Neuronal stem cell (in vitro differentiated cells): ENCODE measurements at places on chromosomes 4 and X.

- no peak for DNase-seq
Measured at GRCh38 chrX:113473418-113473817, 632.8 kb upstream of the AMOT start.

DNA sequence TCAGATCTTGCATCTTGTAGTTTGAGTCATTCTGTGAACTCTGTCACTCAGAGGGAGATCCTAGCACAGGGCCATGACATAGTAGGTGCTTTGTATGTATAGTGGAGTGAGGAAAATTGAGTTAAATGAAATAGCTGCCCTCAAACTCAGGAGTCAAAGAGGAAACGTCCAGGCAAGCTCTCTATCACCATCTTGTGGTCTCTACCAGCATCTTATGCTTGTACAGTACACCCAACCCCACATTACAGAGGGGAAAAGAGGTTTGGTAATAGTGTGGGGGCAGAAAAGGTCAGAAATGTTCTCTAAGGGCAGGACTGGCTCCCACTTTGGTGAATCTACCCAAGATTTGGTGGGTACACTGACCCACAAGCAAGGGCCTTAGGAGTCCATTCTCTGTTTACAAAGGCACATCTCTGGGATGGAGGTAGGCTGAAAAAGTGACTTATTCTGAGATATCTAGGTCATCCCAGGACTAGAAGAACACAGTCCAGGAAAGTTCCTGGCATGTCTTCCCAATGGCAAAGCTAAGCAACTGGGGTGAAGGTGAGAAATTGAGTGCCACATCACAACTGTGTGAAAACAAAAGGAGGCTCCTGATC lies 131.8 kb downstream of the OR13H1 start:
- DNase-seq: peak; percentile 3

GRCh38 chr4:13963601-13964000 lies 336.1 kb upstream of the BOD1L1 start:
- DNase-seq: no peak

GRCh38 chrX:10508891-10509290 lies 111.5 kb downstream of the MID1 start:
- no peak for DNase-seq

- DNase-seq: no peak
Measured at GRCh38 chr4:125461676-125462363, 147.1 kb downstream of the FAT4 start.

GRCh38 chr4:10240691-10241090 lies 124.1 kb upstream of the WDR1 start:
- DNase-seq: no peak

GRCh38 chr4:4980621-4981230 lies 38.5 kb downstream of the CYTL1 start:
- no peak for DNase-seq

DNA sequence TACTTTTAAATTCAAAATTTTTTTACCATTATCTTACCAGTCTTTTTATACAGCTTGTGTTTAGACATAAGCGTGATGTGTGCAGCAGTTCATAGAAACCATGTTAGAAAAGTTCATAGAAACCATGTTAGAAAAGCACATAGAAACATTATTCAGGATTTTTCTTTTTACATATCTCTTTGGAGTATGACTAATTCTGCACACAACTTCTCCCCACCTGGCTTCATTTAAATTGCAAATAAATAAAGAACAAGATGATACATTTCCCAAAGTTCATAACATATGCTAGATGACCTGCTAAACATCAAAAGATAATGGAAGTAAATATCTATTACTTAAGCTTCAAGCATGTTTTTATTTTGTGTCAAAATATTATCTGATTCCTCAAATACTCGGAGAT lies 201.9 kb downstream of the BANK1 start:
- DNase-seq: no peak

DNA sequence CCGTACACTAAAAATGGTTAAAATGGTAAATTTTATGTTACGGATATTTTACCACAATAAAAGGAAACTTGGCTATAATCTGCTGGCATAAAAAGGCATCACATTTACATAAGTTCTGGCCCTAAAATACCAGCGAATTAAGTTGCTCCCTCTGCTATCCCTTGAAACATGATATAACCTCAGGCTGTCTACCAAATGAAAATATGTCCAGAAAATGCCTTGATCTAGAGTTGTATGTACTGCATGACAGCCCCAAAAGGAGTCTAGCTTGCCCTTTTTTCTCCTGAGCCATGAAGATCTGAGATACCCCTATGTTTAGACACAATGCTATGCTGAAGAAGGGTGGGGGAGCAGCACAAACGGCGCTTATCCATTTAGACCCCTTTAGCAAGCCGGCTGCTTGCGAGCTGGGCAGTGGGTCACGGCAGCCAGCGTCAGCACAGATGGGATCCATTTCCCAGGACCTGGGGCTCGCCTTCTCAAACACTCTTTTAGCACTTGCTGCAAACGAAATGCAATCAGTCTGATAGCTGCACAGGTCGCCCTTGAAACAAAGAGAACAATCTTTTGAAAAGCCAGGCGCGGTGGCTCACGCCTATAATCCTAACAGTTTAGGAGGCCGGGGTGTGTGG lies 77.0 kb downstream of the AFAP1 start:
- peak; percentile 14 for DNase-seq

DNA sequence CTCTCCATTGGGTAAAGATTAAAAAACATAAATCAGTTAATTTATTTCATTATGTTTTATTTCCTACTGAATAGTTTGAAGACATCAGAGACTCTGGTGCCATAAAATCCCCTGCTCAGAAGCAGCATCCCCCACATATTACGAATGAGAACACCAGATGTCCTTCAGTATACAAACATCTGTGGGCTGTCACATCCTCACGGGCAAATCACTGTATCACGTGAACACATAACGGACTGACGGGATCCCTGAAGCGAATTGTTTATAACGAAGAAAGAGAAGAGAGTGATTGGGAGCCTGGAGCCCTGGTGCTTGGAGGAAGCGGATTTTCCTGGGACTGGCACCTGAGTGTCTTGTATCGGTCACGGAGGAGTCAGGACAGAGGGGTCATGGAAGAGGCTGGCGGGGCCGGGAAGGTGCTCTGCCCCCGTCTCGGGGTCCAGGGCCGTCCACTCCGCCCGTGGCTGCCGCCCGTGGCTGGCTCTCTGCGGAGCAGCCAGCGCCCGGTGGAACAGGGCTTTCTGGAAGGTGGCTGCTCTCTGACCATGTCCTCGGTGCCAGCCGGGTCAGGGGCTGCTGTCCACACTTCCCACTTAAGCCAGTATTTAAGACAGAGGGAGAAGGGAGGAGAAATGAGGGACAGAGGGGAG lies 452.7 kb upstream of the FAT1 start:
- no peak for DNase-seq

GRCh38 chr4:90112715-90113114 lies 14.5 kb upstream of the CCSER1 start:
- DNase-seq: no peak

DNA sequence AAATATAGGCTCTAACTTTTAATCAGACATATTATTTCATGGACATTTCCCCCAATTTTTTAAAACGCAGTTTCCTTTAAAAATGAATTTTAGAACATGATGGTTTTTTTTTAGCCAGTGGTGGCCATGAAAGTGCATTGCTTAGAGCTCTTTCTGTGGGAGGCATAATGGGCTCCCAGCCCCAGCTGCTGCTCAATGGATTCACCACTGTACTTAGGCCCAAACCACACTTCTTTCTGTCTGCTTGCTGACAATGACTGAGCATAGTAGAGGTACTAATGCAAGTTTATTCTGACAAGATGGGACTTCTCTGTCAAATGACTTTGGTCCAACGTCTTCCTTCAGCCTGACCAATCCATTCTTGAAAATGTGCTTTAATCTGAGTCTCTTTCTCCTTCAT lies 400.2 kb upstream of the GRIA3 start:
- DNase-seq: no peak

DNA sequence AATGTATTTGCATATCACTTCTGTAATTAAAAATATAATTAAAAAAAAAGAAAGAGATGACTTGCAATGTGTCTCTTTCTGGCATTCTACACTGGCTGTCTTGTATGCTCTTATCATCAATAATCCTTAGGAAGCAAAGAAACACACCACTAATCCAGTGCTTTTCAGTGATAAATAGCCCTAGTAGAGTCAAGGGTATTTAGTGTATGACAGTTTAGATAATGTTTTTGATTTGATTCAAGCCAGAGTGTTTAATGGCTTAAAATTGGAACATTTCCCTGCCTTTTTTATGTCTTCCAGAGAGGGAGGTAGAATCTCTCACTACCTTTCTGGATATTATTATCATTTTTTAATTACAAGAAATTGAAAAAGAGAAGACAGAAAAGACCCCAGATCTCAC lies 48.6 kb upstream of the CXCL8 start:
- DNase-seq: no peak

GRCh38 chr4:100086766-100087431 lies 103.4 kb downstream of the DDIT4L start:
- DNase-seq: no peak

DNA sequence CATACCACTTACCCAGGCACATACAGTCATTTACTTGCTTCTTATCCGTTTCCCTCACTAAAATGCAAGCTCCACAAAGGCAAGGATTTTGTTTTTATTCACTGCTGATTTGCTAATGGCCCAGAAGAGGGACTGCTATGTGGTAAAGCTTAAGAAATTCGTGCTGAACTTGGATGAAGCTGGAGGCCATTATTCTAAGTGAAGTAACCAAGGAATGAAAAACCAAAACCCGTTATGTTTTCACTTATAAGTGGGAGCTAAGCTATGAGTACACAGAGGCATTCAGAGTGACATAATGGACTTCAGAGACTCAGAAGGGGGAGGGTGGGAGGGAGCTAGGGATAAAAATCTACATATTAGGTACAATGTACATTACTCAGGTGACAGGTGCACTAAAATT lies 47.2 kb downstream of the RAB33B start:
- DNase-seq: no peak

GRCh38 chr4:16386711-16387320 lies 160.5 kb upstream of the TAPT1 start:
- DNase-seq: no peak

DNA sequence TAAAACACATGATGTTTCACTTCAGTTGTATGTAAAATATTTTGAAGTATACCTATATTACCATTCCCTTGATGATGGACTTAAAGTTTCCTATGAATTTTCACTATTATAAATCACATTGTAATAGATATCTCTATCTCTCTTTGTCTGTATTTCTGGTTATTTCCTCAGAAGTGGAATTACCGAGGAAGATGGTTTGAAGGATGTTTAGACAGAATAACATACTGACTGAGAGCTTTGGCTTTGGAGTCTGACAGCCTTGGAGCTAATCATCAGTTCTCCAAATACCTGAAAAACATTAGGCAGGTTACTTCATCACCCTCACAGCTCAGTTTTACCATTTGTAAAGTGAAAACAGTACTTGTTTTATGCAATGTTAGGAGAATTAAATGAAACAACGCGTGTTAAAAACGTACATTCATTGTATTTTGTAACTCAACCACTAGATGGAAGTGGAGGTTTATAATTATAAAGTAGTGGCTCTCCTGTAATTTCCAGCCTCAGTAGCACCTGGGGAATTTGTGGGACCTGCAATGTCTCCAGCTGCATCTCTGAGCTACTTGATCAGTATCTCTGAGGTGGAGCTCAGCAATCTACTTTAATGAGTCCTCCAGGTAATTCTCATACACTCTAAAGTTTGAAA lies 14.3 kb downstream of the JCHAIN start:
- DNase-seq: peak; percentile 1

- DNase-seq: no peak
Measured at GRCh38 chr4:98929341-98930267, 671 bp upstream of the EIF4E start.

DNA sequence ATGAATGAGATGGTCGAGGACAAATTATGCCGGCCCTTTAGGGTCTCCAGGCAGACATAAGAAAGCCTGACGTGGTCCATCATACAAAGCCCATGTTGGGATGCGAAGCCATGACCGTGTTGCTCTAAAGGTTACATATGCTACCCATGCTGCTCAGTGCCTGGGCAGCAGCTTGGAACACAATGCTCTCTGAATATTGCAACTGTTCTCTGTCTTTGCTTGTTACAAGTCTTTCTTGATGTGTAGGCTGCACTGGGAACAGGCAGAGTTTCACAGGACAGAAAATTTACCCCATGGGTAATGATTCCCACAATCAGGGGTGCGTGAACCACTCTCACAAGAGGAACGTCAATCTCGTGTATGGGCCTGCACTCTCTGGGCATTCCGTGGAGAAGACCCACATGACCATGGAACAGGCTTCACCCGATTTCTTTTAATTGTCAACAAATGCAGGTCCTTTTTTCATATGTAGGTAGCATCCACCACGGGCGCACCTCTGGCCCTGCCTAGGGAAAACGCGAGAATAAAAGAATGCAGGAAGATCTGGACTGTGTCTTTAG lies 66.3 kb downstream of the NBDY start:
- DNase-seq: no peak

GRCh38 chr4:165367040-165367439 lies 11.8 kb upstream of the CPE start:
- DNase-seq: no peak

DNA sequence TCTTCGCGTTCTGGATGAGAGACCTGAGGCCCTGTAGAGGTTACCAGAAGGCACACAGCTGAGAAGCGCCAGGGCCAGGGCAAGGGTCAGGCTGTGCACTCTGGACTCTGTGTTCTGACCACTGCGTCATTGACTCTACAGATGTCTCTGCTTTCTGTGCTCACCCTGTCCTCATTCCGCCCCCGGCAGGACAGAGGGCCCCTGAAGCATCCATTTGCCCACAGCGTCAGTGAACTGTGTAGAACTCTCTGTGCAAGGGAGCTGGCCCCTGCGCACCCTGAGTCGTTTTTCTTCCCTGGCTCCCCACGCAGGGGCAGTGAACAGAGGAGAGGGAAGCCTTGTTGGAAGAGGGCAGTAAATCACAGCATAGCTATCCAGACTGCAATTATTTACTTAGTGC lies 6.1 kb upstream of the WAS start:
- DNase-seq: no peak

DNA sequence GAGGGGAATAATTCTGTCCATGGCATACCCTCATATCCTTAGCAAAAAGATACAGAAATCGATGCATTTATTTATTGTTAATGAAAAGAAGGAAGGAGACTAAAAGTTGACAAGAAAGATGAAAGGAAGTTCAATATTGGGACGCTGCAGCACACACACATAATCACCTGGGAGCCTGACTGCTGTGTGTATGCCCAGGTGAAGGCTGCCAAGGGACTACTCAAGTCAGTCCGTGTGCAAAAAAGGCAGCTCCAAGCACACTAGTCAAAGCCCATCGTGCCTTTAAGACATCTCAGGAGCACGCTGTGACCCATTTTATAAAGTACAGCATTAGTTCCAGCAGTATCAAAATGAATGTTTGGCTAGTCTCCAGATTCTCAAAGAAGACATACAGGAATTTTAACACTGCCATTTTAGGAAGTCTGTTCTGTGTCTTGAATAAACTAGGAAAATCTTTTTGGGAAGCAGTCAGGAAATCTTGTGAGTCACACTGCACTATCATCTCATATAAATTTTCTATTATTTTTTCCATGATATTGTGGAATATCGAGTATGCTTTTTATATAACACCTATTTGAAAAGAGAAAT lies 363.9 kb downstream of the GASK1B start:
- DNase-seq: no peak

GRCh38 chr4:14168919-14169318 lies 541.4 kb upstream of the BOD1L1 start:
- DNase-seq: no peak

GRCh38 chrX:107117993-107118321 lies 665 bp downstream of the RBM41 start:
- peak; percentile 0 for DNase-seq

- DNase-seq: no peak
Measured at GRCh38 chr4:44194365-44194764, 254.2 kb downstream of the KCTD8 start.

- DNase-seq: no peak
Measured at GRCh38 chrX:17584248-17584681, 153.0 kb upstream of the SCML1 start.

- DNase-seq: no peak
Measured at GRCh38 chrX:142977128-142977914, 48.4 kb upstream of the SPANXN4 start.
